ENCODE measurements at places on chromosomes 5 and 9.
A peak's percentile ranks its signal among the peaks of the same experiment; 100 is the strongest.

- no peaks in the 10 kb centered on the region for H3K27me3 ChIP-seq
- DNase-seq, result no peak
- H3K4me3 ChIP-seq, result no peak overlapping the region
- H3K27ac ChIP-seq, result no peak overlapping the region
- H3K4me1 ChIP-seq, result no peaks in the 10 kb centered on the region
- no peaks in the 10 kb centered on the region for H3K36me3 ChIP-seq
Observed at GRCh38 chr9:82457891-82458290, 469.3 kb downstream of the SPATA31D1 start.

- no peak overlapping the region for H3K4me3 ChIP-seq
- peaks cover 23% of the 10 kb centered on the region for H3K4me1 ChIP-seq
- no peak for DNase-seq
- H3K36me3 ChIP-seq, result peaks cover 34% of the 10 kb centered on the region
- H3K27me3 ChIP-seq, result no peaks in the 10 kb centered on the region
Observed at GRCh38 chr5:72854419-72854818, 38.0 kb downstream of the TNPO1 start.

GRCh38 chr5:133526368-133526767, 86.0 kb downstream of the FSTL4 start:
- no peak for DNase-seq
- H3K27me3 ChIP-seq, result no peaks in the 10 kb centered on the region
- no peak overlapping the region for H3K4me3 ChIP-seq

- no peak overlapping the region for H3K27ac ChIP-seq
- DNase-seq, result no peak
- no peaks in the 10 kb centered on the region for H3K4me1 ChIP-seq
- no peaks in the 10 kb centered on the region for H3K36me3 ChIP-seq
- no peak overlapping the region for H3K4me3 ChIP-seq
- H3K27me3 ChIP-seq, result no peaks in the 10 kb centered on the region
Observed at GRCh38 chr5:17024686-17025180, 88.6 kb upstream of the MYO10 start.

- DNase-seq, result no peak
- H3K4me3 ChIP-seq, result no peak overlapping the region
- no peaks in the 10 kb centered on the region for H3K36me3 ChIP-seq
Observed at GRCh38 chr5:167050568-167051401, 1240.7 kb upstream of the WWC1 start.

DNA sequence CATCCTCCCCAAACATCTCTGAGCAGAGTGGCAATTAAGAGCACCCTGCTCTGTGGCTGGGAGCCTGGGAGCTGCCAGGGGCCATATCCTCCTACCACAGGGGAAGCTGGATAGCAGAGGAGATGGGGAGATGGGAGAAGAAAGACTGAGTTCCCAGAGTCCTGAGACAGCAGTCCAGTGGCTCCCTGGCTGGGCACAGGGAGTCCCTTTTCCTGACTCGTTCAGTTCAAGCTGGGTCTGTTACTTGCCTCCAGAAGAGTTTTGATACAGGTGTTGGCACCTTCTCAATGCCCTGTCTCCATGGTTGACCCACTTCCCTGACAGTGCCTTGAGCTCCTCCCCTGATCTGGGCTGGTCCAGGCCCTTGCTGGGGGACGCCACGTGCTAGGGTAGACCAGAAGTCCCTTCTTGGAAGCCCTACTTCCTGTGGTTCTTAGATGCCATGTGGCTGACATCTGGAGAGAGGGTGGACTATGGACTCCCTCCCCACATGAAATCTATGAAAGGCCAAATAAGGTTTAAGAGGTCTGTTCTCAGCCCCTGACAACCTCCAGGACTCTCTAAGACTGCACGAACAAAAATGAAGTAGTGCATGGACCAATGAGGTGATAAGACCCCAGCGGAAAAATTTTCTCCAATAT, 166.2 kb downstream of the AUH start:
- peaks cover 11% of the 10 kb centered on the region for H3K4me1 ChIP-seq
- no peaks in the 10 kb centered on the region for H3K27me3 ChIP-seq
- H3K36me3 ChIP-seq, result no peaks in the 10 kb centered on the region
- no peak overlapping the region for H3K27ac ChIP-seq
- H3K4me3 ChIP-seq, result no peak overlapping the region

DNA sequence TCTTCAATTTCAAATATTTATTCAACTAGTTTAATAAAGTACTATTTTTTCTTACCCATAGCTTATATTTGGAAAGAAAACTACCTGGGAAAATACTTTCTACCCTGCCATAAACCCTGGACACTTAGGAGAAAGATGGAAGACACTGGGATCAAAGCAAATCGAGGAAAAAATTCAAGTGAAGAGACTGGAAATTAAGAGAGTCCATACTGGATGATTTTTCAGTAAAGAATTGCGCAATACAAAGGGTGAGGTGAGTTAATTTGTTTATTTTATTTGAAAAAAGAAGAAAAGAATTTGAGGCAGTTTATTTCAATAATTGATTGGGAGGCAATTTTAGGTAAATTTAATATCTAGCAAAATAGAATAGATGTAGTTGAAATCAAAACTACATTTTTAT, 331.8 kb upstream of the ITGA1 start:
- H3K4me3 ChIP-seq, result no peak overlapping the region
- no peaks in the 10 kb centered on the region for H3K36me3 ChIP-seq
- no peaks in the 10 kb centered on the region for H3K27me3 ChIP-seq

DNA sequence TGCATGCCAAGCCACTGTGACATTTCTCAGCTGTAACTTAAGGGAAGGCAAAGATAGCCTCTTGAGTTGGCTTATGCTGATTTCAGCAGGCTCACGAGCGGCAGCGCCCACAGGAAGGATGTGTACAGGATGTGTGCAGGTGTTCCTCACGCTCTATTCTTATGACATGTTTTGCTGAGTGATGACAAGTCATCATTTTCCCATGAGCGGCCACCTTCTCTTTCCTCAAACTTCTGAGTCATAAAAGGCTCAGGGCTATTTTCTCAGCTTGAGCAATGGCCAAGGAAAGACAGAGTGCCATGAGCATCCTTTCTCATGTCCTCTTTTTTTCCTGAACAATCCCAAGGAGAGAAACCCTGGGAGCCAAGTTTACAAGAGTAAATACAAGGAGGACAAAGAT, 365.9 kb downstream of the PLK2 start:
- H3K4me1 ChIP-seq, result no peaks in the 10 kb centered on the region
- no peak overlapping the region for H3K4me3 ChIP-seq
- no peaks in the 10 kb centered on the region for H3K36me3 ChIP-seq
- no peak overlapping the region for H3K27ac ChIP-seq
- DNase-seq, result no peak

DNA sequence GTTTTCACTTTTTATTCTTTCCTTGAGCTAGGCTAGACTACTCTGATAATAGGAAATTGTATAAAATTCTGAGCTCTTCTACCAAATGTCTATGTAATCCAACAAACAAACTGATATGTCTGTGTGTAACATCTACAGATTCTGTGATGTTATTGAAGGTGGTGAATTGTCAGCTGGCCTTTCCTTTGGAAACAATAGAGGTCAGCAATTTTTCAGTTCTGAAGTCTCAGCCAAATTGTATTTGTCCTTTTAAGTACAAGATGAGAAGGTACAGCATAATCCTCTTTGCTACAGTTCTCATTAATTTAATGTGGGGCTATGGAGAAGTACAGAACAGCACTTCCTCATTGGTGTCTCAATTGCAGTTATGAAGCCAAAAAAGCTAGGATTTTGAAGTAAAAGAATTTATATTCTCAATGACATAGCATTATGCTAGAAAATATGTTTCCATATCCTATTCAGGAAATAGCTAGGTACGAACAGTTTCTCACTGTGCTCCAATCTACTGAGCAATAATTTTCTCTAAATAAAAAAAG, 198.0 kb downstream of the HINT1 start:
- H3K27ac ChIP-seq, result no peak overlapping the region
- no peak for DNase-seq
- H3K36me3 ChIP-seq, result no peaks in the 10 kb centered on the region
- H3K4me1 ChIP-seq, result no peaks in the 10 kb centered on the region
- no peak overlapping the region for H3K4me3 ChIP-seq
- no peaks in the 10 kb centered on the region for H3K27me3 ChIP-seq

DNA sequence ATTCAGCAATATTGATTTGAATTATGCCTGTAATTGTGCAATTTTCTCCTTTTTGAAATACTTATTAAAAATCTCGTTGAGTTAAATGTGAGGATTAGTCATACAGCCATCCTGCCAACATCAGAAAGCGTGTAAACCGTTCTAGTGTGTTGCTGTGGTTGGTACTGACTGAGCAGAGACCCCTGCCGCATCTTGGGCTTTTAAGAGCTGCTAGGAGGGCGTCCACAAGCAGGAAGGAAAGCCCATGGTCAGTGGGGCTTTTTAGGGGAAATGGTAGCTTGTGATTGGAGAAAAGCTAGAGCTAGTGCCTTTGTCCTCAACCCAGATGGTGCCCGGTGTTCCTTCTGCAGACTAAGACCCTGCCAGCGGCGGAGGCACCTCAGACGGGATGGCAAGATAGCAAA, 1.3 kb downstream of the SDHA start:
- DNase-seq, result peak; percentile 6
- peaks cover under 1% of the 10 kb centered on the region for H3K36me3 ChIP-seq

GRCh38 chr9:111349766-111350165, 19.7 kb upstream of the OR2K2 start:
- DNase-seq, result no peak
- H3K36me3 ChIP-seq, result no peaks in the 10 kb centered on the region
- no peak overlapping the region for H3K4me3 ChIP-seq
- H3K27ac ChIP-seq, result no peak overlapping the region
- H3K4me1 ChIP-seq, result no peaks in the 10 kb centered on the region

DNA sequence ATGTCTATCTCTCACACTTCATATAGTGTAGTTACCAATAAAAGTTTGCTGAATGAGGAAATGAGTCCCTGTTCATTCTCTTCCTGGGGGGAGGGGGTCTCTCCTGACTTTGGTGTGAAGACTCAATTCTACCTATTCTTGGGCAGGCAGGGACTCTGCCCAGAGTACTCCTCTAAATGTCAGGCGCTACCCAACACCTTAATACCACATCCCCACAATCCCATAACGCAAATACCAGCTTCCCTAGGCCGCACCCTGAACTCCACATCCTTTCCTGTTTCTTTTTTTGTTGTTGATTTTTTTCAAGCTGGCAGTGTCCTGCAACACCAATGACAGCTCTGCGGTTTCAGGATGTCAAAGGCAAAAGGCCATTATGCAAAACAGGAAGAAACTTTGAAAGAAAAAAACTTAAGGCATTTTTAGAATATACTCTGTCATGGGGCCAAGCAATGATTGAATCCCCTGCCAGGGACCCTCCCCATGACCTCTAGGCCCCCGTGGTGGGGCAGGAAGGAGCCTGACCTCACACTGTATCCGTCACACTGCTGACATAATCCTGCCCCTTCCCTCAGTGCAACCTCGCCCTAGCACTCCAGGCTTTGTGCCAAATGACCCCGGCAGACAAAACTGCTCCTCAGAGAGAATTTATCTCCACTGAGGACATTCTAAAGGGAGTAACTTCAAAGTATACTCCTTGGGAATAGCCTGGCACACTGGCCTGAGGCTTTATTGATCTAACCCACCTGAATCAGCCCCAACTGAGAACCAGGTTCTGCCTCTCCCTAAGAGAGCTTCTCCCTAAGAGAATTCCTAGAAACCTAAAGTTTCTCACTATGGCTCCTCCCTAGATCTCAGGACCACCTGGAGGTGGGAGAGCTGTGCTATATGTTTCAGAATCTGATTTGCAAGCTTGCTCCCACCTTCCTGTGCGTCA, 8.0 kb downstream of the B4GALT1 start:
- no peaks in the 10 kb centered on the region for H3K27me3 ChIP-seq
- H3K4me3 ChIP-seq, result peak overlapping the region; percentile 10
- H3K36me3 ChIP-seq, result no peaks in the 10 kb centered on the region
- peaks cover 81% of the 10 kb centered on the region for H3K4me1 ChIP-seq
- H3K27ac ChIP-seq, result peak overlapping the region; percentile 87
- no peak for DNase-seq

DNA sequence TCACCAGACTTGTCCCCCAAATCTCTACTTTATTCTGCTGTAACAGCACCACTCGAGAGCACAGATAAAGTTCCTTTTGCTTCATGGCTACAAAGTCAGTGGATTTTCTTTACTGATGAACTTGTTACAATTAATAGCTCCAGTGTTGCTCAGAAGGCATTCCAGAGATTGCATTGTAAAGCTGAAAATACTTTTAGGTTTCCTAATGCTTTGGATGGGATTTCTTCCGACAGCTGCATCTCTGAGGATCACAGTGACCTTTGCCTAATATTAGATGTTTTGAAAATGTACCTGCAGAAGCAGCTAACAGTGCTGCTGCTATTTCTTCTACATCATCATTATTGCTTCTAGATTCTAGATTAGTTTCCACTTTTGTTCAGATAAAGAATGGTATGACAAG, 58.8 kb upstream of the TMEM171 start:
- no peaks in the 10 kb centered on the region for H3K36me3 ChIP-seq
- H3K4me3 ChIP-seq, result no peak overlapping the region
- H3K27ac ChIP-seq, result no peak overlapping the region

DNA sequence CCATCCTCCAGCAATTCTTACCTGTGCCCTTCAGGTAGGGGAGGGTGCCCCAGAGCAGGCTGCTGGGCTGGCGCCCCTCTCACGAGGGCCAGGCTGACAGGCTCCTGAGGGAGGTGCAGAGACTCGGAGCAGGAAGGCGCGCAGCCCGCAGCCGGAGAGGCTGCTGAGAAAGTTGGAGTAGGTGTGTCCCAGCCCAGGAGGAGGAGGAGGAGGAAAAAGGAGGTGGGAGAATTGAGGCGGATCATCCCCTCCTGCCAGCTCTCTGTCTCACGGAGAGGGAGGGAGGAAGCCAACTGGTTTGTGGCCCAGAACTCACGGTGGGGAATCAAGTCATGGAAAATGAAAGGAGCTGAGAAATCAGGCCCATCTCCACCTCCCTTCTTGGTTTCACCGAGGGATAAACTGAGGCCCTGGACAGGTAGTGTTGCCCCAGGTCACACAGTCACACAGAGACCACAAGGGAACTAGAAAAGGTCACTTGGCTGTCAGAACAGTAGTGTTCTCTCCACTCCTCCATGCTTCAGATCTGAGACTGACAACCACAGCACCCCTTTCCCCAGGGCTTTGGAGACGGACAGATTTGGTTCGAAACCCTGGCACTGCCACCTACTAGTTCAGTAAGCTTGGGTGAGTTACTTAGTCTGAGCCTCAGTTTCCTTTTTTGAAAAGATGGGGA, at the start of gene FAT2:
Gene FAT2, minus strand, starts transcription at position 188 of the 676 bp plus-strand sequence. CDS start 22,400 bp downstream, outside the sequence.
- no peaks in the 10 kb centered on the region for H3K27me3 ChIP-seq
- H3K4me3 ChIP-seq, result no peak within 1 kb of the TSS
- no peak for DNase-seq
- H3K4me1 ChIP-seq, result no peaks in the 10 kb centered on the region
- no peak within 1 kb of the TSS for H3K27ac ChIP-seq

DNA sequence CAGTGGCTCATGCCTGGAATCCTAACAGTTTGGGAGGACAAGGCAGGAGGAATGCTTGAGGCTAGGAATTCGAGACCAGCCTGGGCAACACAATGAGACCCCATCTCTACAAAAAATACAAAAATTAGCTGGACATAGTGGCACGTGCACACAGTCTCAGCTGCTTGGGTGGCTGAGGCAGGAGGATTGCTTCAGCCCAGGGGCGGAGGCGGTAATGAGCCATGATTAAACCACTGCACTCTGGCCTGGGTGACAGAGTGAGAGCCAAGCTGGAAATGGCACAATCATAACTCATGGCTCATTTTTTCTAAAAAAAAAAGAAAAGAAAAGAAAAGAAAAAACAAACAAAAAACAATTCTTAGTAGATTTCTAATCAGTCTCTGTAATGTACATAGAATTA, 446.2 kb downstream of the ELAVL2 start:
- H3K4me1 ChIP-seq, result no peaks in the 10 kb centered on the region
- no peak overlapping the region for H3K4me3 ChIP-seq
- no peaks in the 10 kb centered on the region for H3K36me3 ChIP-seq
- no peak for DNase-seq
